ENCODE measurements at places on chromosomes 12 and 14.
A peak's percentile ranks its signal among the peaks of the same experiment; 100 is the strongest.

DNA sequence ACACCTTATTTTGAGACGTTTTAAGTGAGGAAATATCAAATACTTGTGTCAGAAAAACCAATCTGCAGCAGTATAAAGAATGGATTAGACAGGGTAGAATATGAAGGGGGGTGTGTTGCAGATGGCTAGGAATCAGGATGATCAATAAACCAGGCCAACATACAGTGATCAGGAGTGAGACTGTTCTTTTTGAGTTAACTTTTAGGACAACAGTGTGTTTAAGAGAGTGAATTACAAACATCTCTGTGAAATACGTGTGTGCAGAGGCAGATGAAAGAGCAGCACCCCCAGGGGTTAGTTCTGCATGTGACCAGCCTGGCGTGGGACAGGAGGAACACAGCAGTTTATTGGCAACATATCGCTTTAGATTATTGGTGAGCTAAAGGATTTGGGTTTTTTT is 10.6 kb upstream of the NRDE2 start:
- no peak for DNase-seq

DNA sequence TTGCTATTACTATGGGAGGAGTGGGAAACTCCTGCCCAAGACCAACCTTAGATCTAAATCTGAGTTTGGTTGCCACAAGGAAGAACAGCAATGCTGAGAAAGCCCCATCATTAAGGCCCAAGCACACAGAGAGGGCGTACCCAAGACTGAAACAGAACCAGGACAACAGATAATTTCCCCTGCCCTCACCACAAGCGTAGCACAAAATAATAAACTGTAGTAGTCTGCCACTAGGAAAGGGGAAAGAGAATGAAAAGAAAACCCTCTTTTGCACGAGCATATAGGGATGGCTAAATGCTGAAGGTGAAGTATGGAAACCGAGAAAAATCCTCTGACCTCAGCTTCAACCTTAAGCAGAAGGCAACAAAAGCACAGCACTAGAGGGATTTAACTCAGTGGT is 76.5 kb upstream of the DHRS4 start:
- peak; percentile 12 for DNase-seq

GRCh38 chr12:52151837-52152783 is 39.7 kb downstream of the KRT80 start:
- DNase-seq = peak; percentile 78

DNA sequence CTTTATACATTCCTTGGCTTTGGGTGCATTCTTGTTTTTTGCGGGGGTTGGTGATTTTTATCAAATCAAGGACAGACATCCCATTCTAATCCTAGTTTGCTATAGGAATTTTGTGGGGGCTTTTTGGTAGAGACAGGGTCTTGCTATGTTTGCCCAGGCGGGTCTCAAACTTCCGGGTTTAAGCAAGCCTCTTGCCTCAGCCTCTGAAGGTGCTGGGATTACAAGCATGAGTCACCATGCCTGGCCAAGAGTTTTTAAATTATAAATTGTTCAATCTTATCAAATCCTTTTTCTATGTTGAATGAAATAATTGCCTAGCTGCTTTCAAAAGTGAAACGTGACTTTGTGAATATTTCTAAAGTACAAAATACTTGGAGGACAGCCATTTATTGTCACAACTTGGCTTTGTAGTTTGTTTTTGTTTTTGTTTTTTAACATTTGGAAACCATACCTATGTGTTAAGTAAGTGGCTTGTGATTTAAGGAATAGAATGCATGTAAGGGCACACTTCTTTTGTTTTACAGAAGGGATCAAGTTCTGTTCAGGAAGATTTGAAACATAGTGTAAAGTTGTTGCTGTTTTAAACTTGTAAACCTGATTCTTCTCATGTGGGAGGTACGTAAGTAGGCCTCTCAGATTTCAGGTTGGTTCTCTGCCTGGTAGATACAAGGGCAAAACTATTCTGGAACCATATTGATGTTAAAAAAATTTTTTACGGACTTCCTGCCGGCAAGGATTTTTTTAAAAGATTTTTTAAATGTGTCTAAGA is 13.4 kb downstream of the MARK3 start:
- DNase-seq = no peak

DNA sequence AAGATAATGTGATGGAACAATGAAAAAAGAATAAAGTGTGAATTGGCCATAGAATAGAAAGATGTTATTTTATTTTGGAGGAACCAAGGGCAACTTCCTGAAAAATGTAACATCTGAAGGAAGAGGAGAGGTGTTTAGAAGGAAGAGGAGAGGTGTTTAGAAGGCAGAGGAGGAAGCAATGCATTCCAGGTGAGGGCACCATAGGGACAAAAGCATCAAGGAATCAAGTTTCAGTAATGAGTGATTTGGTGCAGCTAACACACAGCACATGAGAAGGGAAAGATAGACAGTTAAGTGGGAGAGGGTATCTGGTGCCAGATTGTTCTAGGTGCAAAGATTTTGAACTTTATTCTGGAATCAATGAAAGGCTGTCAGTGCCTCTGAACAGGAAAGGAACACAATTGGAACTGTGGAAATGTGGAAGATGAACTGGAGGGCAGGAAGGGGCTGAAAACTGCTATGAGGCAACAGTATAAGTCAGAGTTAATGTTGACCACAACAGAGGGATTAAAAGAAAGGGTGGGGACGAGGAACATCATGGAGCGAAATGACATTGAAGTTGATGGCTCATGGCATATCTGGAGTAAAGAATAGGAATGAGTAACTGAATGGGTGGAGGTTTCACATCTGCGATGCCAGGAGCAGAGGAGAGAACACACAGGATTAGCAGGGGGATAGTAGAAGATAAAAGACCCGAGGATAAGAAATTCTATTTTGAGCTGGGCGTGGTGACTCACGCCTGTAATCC is 326.6 kb downstream of the LRIG3 start:
- DNase-seq = no peak

- no peak for DNase-seq
Observed at GRCh38 chr12:48336061-48336460, 14.7 kb downstream of the ZNF641 start.

DNA sequence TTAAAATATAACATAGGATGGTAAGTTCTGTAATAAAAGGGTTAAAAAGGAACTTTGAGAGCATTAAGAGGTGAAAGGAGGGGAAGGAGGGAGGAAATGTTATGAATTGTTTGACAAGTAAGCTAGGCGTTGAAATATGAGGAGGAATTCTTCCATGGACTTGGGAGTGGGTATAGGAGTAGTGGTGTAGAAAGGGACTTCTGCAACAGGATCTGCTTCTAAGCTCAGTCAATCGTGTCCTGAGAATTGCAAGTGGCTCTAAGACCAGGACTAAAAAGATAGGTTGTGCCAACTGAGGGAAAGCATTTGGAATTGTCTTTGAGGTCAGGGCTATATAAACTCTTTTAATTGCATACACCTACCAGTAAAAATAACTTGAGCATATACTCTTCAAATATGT is 74.1 kb upstream of the SLC38A2 start:
- no peak for DNase-seq

GRCh38 chr12:53935383-53936341 is 3.0 kb upstream of the HOXC13 start:
- DNase-seq = no peak

GRCh38 chr12:29983851-29984250 is 200.1 kb upstream of the TMTC1 start:
- no peak for DNase-seq

DNA sequence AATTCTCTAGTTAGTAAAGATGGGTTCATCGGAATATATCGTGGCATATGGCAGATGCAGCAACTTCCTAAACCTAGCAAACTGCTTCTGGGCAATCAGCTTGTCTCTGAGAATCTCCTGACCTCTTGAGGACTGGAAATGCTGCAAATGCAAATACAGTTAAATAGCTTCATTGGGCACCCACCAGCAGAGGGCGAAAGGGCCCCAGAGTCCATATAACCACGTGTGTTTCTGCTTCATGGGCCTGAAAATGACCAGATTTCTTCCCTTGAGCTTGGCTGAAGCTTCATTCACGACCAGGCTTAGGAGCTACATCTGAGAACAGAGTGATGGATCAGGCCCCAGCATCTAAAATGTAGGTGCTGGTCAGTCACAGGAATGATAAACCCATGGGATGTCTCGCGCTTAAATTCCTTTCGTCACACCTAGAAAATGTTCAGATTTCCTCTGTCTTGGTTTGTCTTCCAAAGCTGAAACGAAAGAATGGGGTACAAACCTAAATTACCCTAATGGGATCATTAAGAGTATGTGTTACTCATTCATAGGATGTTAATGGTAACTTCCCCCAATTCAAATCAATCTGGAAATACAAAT is 1482.5 kb upstream of the TMEM132C start:
- peak; percentile 69 for DNase-seq

- DNase-seq = peak; percentile 88
Observed at GRCh38 chr14:72801836-72802587, 91.9 kb downstream of the DPF3 start.

GRCh38 chr14:73887318-73887616 is 608 bp downstream of the ZNF410 start:
- DNase-seq = no peak

Measured in myocyte (in vitro differentiated cells).